Epithelial cell of alveolus of lung (primary cell): ENCODE measurements at places on chromosomes 12 and 14. TPM values are rescaled to one million over a fixed set of nuclear protein-coding genes. Genes with fewer than 3 reads are reported as not detected.

The NCOR2 gene
- 50.0 and 85.4 TPM in 2 replicates for total RNA-seq

The KRT5 gene
- total RNA-seq, result 2.0 and 4.1 TPM in 2 replicates

The MAP1LC3B2 gene
- 0.26 and 0.32 TPM in 2 replicates for total RNA-seq

The TSPAN11 gene
- 2.1 and 11.8 TPM in 2 replicates for total RNA-seq

The LPAR5 gene
- total RNA-seq, result 0.65 TPM in 1 of 2 replicates, not detected in the other

The GDF3 gene
- total RNA-seq, result not detected in 2 replicates

The SAMD15 gene
- 0.39 and 0.48 TPM in 2 replicates for total RNA-seq

The ANKRD33 gene
- total RNA-seq, result 0.13 and 0.24 TPM in 2 replicates

The TAS2R20 gene
- 0.64 and 0.65 TPM in 2 replicates for total RNA-seq

The PIWIL1 gene
- not detected in 2 replicates for total RNA-seq

The KCNC2 gene
- not detected in 2 replicates for total RNA-seq

The TMEM106C gene
- total RNA-seq, result 33.5 and 55.7 TPM in 2 replicates

The KCNJ8 gene
- total RNA-seq, result 2.3 and 3.2 TPM in 2 replicates

The IGF1 gene
- total RNA-seq, result 0.13 and 0.40 TPM in 2 replicates

The OR5AU1 gene
- total RNA-seq, result not detected in 2 replicates

The GZMH gene
- total RNA-seq, result not detected in 2 replicates

The PLD4 gene
- not detected in 2 replicates for total RNA-seq

The DPPA3 gene
- not detected in 2 replicates for total RNA-seq

The SLC2A13 gene
- 8.4 and 27.4 TPM in 2 replicates for total RNA-seq

The ALX1 gene
- 0.26 TPM in 1 of 2 replicates, not detected in the other for total RNA-seq

The DEPDC4 gene
- 1.2 and 6.9 TPM in 2 replicates for total RNA-seq

The RPS6KL1 gene
- total RNA-seq, result 2.1 TPM in 1 of 2 replicates, not detected in the other

The CD4 gene
- total RNA-seq, result 11.2 and 19.2 TPM in 2 replicates

The AQP2 gene
- total RNA-seq, result not detected in 2 replicates

The NANOG gene
- total RNA-seq, result not detected in 2 replicates

The ARL1 gene
- 39.9 and 49.5 TPM in 2 replicates for total RNA-seq

The SLC7A7 gene
- 9.1 and 12.7 TPM in 2 replicates for total RNA-seq

The TAS2R42 gene
- total RNA-seq, result not detected in 2 replicates

The CLEC9A gene
- not detected in 2 replicates for total RNA-seq

The PTHLH gene
- total RNA-seq, result 2.3 and 3.0 TPM in 2 replicates

The CACNA2D4 gene
- total RNA-seq, result 0.39 and 1.8 TPM in 2 replicates

The SYNE3 gene
- total RNA-seq, result 5.3 and 6.5 TPM in 2 replicates

The FZD10 gene
- 0.26 and 1.1 TPM in 2 replicates for total RNA-seq
